Suprapubic skin (tissue), 4 donors: ENCODE measurements at places on chromosomes 7 and 10.
A peak's percentile ranks its signal among the peaks of the same experiment; 100 is the strongest.

DNA sequence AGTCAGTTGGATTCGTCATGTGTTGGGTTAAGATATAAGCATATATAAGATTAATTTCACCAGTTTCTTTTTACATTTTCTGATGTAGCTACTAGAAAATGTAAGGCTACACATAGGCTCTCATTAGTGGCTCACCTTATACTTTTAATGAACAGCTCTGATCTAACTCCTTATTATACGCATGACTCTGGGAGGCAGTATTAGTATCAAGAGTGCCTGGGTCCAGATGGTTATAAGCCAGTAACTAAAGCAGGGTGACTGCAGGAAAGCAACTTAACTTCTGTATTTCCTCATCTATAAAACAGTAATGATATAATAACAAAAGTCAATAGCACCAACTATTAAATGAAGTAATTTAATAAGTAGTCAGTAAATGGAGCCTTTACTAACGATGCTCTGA is 1.4 kb upstream of the ELMO1 start:
- no peak for DNase-seq

DNA sequence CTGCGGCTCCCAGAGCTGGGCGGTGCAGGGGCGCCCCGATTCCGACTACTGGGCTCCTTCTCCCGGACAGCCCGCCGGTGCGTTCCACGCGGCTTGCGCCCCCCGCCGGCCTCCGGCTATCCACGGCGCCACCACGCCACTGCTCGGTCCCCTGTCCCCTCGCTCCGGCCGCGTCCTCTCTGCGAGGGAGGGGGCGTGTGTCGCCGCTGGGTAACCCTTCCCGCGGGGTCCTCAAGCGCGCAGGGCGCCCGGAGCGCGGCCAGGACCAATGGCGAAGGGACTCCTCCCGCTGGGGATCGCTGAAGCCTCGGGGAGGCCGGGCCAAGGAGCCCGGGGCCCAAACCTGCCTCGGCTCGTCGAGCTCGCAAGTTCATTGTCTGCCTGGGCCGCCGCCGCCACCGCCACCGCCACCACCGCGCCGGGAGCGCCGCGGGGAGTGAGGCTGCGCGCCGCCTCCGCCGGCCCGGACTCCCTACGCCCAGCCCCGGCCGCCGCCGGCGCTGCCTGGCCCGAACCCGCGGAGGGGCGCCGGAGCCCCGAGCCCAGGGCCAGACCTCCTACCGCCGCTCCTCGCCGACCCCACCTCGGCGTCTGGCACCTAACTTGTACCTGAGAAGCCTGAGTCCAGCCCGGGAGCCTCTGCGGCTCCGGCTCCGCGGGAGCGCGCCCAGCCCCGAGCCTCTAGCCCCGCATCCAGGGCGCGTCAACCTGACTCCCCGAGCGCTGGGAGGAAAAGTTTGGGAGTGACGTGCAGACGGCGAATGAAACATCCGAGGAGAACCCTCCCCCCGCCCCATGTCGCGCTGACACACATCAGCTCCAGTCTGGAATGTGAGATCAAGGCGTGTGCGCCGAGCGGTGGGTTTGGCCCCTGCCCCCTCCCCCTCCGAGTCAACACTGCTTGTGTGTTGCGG is at the start of gene CHST15:
Gene CHST15, minus strand, starts transcription at position 739 of the 914 bp plus-strand sequence. CDS start 47,386 bp downstream, outside the sequence.
- no peak for DNase-seq

- no peak for DNase-seq
Observed at GRCh38 chr7:30301751-30302150, 17.4 kb downstream of the ZNRF2 start.

GRCh38 chr7:25759286-25759685 is 392.7 kb upstream of the NFE2L3 start:
- no peak for DNase-seq

DNA sequence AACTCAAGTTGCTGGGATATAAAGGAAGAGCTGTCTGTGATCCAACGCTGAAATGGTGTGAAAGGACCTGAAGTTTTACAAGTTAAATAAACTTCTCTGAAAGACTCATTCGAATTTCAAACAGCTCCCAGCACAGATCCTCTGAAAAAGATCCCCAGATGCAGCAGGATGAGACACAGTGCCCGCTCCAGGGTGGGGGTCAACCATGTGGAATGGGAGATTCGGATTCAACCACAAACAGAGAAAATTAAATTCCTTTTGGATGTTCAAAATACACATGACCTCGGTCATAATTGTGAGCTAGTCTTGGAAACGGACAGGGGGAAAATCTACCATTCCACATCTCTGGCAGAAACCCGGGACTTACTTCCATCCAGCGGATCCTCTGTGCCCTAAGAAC is 119.6 kb downstream of the PRKAG2 start:
- no peak for DNase-seq

- DNase-seq = no peak
Observed at GRCh38 chr10:101355072-101355706, 1.2 kb downstream of the BTRC start.

DNA sequence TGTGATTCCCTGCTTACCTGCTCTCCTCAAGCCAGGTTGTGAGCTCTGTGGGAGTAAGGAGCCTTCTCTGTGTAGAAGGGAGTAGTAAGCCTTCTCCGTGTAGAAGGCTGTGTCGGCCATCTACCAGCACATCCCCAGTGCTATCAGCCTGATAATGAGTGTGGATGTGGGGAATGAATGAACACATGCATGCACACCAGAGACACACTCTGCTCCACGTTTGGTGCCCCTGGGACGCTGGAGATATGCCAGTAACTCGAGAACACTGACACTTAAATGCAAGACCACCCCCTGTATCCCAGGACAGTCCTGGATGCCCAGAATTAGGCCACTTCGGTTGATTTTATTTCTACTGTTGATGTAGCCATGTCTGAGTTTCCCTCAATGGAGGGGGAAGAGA is 21.1 kb upstream of the GPR26 start:
- peak; percentile 13 for DNase-seq

DNA sequence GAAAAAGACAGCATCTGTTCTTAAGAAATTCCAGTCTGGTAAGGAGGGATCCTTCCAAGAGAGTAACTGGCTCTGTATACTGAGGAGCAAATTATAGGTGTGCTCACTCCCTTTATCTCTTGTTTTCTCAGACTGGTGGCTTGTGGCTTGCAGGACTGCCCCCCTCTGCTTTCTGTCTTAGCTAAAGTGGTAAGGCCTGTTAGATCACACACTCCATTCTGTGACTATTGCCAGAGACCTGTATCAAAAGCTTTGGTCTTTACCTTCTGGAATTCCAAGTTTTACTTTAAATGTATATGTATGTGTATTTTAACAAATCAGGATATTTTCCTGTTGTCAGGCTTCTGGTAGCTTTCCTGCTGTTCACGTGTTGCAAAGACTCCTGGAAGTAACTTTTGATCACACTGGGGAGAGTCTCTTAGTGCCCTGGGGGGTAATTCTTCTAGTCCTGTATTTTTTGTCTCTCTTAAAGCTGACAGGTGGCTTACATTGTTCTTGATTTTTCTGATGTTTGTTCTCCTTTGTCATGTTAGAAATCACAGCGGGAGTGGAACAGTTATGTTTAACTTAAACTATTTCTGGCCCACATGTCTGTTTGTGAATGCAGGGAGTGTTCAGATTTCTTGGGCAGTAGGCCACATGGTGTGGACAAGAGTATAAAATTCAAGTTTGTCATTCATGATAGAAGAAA is 99.0 kb downstream of the PLPP4 start:
- DNase-seq = no peak

GRCh38 chr7:68823996-68824780 is 774.1 kb upstream of the AUTS2 start:
- DNase-seq = no peak

- DNase-seq = peak; percentile 48
Observed at GRCh38 chr7:1946773-1947450, 276.8 kb downstream of the ELFN1 start.

DNA sequence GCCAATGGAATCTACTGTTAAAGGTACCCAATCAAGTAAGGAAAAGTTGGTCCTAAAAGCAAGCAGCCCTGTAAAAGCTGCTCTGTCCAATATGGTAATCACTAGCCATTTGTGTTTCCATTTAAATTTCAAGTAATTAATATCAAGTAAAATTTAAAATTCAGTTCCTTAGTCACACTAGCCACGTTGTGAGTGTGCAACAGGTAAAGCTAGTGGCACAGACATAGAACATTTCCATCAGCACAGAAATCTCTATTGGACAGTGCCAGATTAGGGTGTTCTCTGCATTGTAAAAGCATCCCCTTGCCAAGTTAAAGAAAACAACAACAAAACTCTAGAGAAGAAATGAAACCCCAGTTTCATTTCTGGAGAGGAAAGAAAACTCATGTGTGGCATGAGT is 4.4 kb downstream of the CAV1 start:
- DNase-seq = no peak

DNA sequence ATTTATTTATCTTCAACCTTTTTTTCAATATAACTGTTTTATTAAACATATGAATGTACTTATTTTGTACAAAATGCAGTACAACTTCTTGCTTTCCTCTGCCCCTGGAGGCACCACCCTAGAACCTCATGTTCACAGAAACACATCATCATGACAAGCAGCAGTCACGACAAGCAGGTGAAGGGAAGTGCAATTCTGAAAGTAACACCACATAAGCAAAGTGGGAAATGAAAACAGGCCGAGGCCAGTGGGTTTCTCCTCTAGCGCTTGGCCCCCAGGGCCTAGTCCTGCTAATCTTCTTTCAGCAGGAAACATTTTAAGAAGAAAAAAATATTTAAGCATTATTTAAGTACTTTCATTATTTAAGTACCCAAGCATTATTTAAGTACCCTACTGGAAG is 598.1 kb downstream of the SH2D4B start:
- DNase-seq = no peak

DNA sequence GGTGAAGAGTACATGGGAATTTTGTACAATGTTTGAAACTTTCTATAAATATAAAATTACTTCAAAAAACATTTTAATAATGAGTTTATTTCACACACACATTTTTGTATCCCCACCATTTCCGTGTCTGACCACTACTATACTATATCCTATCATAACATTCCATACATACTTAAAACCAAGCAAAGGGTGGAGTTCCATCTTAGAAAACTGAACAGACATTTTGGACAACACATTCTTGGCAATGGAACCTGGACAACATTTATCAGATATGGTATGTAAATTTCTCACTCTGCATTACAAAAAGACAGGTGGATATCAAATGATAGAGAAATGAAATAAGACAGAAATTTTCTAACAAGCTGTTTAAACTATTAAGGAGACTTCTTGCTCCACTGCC is 168.9 kb downstream of the TWIST1 start:
- DNase-seq = no peak

- no peak for DNase-seq
Observed at GRCh38 chr10:37379991-37380390, 254.6 kb downstream of the ANKRD30A start.

DNA sequence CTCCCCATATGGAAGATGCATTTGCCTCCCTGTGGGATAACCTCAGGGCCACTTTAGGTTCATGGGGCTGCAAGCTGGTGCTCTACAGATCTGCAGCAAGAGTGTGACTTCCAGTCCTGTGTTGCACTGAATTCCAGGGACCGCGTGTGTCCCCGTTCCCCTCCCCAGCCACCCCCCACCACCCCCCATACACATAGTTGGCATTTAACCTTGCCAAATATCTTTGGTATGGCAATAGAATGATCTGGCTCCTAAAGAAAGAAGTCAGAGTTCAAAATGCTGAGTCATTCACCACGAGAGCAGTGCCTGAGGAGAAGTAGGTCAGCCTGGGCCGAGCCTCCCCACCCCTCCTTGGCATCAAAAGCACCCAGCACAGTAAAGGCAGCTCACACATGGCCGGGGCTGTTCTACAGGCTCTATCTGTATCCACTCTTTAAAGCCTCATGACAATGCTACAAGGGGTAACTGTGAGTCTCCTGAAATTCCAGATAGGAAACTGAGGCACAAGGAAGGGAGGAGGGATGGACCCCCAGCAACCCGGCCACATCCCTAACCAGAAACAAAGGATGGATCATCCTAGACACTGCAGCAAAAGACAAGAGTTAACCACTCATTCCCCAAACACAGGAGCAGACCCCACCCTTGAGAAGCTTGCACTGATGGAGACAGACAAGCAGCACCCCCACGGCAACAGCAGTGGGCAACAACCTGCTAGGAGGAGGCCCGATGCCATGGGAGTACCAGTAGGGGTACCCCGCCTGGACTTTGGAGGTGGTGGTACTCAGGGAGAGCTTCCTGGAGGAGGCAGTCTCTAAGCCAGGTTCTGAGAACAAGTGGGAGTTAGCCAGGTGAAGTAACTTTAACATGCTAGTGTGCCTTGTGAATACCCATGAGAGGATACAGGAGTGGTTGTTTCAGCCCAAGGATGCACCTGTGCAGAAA is 70.3 kb upstream of the NANOS1 start:
- DNase-seq = peak; percentile 84

DNA sequence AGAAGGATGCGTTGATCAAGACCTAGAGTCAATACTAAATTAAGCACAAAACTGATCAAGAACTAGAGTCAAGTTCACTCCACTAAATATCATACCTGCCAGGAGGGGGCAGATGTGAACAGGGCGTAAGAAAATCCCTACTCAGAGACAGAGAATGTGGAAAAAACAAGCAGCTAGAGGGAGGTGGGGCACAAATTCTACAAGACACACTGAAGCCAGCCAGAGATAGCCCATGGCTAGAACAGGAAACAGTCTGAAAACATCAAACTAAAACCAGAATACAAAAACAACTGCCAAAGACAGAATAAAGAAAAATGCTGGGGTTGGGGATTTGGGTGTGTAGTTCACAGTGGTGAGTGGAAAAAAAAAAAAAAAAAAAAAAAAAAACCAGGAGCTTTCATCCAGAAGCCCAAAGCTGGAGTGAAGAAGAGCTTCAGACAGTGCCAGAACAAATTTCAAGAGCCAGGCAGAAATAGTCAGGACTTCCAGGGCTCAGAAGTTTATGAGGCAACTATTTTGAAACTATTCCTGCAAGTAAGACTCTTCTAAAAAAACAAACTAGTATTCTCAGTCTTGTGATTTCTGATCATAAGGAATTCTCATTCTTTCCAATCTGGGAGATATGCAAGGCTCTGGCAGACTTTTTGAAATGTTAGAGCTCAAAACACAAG is 118.3 kb downstream of the CCDC71L start:
- no peak for DNase-seq
